ENCODE measurements at places on chromosomes 13 and 19.

DNA sequence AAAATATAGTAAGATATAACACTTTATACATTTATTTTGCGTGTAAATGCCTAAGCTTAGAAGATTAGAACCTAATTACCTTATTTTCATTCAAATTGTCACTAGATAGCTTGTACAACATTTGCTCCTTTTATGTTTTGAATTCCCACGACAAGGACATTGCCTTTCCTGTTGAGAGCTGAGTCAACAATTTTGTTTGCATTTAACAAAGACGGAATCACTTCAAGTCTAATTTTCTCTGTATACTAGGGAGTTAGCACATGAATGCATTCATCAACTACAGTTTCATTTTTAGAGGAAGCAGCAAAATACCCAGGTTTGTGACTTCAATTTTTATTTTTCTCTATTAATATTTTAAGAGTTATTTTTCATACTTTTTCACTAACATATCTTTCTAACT lies 48.7 kb upstream of the PCCA start:
- no peak for DNase-seq

GRCh38 chr19:46806656-46807055 lies 18.3 kb upstream of the SLC1A5 start:
- no peak for DNase-seq

GRCh38 chr13:25203127-25203740 lies 31.1 kb upstream of the AMER2 start:
- DNase-seq: no peak

- no peak for DNase-seq
Observed at GRCh38 chr13:42495255-42495654, 78.7 kb upstream of the TNFSF11 start.

GRCh38 chr19:45177817-45178261 lies at the start of gene TRAPPC6A:
TSS of gene TRAPPC6A (minus strand) at chr19:45178237. CDS start at chr19:45178218, 19 bp downstream.
- no peak for DNase-seq

- no peak for DNase-seq
Observed at GRCh38 chr19:7701049-7701653, 780 bp downstream of the FCER2 start.

DNA sequence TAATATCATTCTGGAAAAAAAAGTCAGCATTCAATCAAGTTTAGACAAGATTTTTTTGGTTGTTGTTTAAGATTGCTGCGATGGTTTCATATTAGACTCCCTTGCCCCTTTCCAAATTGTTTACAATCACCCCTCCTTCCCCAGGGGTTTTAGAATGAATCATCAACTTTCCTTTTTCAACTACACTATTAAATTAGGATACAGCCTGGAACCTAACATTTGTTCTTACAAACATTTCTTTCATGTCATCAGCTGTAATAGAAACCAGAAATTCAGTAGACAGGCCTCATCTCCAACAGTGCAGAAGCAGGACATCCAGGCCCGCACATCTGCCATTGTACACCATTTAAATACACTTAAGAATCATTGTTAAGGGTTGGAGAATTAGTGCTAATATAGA lies 44.4 kb upstream of the WDFY2 start:
- no peak for DNase-seq

Measured in RPMI8226 (cell line).